ENCODE measurements at places on chromosomes 11 and 22.

DNA sequence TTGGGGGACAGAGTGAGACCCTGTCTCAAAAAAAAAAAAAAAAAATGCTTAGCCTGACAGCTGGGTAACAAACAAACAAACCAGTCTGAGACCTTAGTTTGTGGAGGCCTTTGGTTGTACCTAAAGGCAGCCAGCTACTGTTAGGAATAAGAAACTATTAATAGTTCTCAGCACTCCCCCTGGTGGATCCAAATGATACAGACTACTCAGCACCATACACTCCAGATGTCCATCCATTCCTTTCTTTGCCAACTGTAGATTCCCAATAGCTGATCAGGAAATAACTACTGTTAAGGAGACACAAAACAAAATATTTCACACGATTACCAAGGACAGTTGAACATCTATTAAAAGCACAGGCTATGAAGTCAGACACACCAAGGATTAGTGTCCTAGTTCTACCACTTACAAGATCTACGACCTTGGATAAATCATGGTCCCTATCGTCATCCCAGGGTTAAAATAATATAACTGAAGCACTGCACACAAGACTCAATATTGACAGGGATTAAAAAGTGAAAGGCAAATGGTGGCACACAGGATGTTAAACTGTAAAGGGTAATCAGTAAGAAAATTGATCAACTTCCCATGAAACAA is 17.2 kb downstream of the CLDN25 start:
- DNase-seq = peak; percentile 89

GRCh38 chr11:130548491-130548833 is 100.0 kb downstream of the ADAMTS15 start:
- DNase-seq = no peak

DNA sequence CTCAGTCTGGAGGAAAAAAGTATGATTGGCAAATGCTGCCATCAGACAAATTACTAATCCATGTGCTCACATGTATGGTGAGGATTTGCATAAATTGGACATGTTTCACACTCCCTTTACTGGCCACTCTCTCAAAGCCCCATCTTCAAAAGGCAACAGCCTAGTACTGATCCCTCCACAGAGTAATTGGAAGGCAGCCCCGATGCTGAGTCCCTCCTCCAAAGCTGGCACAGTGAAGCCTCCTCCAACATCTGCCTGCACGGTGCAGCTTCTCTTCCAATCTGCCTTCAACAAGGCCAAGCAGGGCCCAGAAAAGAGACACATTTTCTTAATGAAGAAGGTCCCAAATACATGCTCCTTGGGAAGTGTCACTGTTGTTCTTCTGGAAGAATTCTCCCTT is 350.6 kb downstream of the OPCML start:
- DNase-seq = no peak

- DNase-seq = no peak
These were observed 32.5 kb downstream of the WT1 start for GRCh38 chr11:32402836-32403235.

GRCh38 chr11:112024178-112024772 is 933 bp upstream of the DLAT start:
- DNase-seq = peak; percentile 37

DNA sequence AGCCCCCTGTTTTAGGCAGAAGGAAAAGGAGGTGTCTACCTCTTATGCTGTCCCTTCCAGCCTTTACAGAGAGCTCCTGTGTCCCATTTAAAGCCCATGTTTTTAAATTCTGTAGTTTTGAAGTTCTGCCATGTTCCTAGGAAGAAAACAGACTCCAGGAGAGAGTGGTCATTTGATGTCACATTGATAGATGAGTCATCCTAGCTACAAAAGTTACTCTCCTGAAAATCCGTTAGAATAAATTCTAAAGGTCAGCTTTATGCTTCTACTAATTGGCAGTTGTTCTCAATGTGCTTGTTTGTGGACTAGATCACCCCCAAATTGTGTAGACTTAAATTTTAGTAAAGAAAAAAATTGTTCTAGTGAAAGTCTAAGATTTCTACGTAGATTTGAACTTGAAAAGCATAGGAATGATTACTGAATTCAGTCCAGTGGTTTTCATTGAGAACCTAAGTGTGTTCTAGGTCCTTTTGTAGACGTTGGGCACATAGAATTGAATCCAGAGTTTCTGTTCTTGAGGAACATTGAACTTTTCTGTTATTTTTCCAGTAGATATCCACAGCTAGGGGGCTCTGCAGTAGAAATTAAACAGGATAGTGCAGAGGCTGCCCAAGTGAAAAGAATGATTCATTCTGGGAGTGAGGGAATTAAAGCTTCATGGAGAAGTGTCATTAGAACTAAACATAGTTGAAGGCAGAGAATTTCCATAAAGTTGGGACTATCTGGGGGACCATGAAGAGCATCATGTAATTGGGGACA is 140.6 kb upstream of the RASSF10 start:
- DNase-seq = no peak

DNA sequence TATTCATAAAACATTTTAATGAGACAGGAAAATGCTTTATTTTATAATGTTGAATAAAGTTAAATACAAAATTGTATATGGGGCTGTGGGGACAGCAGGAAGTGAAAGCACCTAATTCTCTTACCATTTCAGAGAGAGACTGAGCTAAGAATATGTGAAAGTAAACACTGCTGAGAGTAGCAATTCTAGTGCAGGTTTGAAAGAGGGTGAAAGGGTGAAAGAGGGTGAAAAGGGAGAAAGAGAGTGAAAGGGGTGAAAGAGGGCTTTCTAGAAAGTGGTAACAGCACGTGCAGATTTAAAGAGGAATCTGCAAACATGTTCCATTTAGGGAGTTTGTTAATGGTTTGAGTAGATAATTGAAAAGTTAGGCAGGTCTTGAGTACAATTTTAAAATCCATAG is 652.0 kb upstream of the CCDC90B start:
- DNase-seq = no peak

DNA sequence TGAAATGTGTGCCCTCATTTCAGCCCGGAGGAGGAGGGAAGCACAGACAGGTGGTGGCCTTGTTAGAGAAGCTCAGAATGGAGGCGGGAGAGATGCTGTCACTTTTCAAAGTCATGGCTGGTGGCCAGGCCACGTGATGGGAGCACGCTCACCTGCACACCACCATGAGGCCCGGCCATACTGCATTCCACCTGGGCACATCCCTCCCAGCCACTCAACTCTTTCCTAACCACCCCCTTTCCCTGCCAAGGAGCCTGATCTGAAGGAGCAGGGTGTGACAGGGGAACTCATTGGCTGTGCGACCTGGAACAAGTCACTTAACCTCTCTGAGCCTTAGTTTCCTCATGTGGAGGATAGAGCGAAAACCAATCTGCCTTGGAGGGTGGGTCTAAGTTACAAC is 364.5 kb downstream of the CTTN start:
- no peak for DNase-seq

DNA sequence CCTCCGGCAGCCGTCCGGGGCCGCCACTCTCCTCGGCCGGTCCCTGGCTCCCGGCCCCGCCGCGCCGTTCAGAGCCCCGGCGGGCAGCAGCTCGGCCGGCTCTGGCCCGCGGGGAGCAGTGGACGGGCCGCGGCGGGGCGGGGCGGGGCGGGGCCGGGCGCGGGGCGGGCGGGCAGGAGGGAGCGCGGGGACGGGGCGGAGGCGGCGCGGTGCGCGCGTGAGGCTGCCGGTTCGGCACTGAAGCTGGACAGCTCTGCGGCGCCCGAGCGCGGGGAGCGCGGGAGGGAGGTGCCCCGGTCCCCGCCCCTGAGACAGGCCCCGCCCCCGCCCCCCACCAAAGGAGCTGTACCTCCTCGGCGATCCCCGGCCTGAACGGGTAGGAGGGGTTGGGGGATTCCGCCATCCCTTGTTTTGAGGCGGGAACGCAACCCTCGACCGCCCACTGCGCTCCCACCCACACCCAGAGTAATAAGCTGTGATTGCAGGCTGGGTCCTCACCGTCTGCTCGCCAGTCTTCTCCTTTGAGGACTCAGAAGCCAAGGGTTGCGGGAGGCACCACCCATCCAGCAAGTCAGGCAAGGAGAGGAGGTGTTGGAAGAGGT is at the start of gene DRD2:
Gene DRD2 (minus strand): TSS at position 239 of the 602 bp plus-strand sequence. CDS start 50,747 bp downstream, outside the sequence.
- DNase-seq = peak; percentile 31

DNA sequence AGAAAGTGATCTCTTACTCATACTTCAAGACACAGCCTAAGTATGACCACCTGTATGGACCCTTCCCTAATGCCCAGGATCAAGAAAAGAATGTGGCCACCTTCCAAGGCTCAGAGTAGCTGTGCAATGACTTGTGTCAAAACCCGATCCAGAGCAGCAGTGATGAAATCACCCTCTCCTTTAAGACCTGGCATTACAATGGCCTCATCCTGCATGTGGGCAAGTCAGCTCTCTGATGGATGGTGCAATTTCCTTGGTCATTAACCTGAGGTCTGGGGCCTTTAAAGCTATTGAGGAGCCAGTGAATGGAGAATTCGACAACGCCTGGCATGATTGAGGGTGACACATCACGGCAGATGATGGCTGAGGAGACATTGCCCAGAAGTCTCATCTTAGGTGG is 9.1 kb upstream of the TUBA8 start:
- no peak for DNase-seq

- DNase-seq = peak; percentile 36
These were observed 12.7 kb upstream of the FOLH1 start for GRCh38 chr11:49221112-49221511.

- no peak for DNase-seq
These were observed 6.2 kb downstream of the ROBO4 start for GRCh38 chr11:124891373-124891861.

GRCh38 chr11:66360406-66361073 is 11.0 kb downstream of the SLC29A2 start:
- DNase-seq = no peak

DNA sequence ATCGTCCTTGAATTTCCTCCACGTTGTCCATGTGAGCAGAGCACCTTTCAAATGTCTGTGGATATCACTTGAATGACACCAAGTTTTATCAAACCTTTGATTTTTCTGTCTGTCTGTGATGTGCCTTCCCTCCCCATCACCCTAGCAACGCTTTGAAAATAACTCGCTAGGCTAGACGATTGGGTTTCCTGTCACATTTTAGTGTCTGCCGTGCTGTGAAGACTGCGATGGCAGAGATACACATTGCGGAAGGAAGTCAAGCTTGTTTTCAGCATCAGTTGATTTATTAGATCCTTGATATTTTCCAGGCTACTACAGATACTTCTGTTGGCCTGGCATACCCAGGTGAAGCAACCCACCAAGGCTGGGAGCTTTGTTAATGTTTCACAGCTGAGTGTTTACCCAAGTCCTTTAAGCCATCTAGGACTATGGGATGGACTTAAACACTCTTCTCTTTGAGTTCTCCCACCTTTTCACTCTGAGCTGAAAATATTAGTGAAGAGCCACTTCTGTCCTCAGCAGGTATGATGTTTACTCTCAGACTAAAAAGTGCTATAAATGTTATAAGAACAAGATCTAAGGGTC is 93.6 kb upstream of the CD44 start:
- DNase-seq = no peak

DNA sequence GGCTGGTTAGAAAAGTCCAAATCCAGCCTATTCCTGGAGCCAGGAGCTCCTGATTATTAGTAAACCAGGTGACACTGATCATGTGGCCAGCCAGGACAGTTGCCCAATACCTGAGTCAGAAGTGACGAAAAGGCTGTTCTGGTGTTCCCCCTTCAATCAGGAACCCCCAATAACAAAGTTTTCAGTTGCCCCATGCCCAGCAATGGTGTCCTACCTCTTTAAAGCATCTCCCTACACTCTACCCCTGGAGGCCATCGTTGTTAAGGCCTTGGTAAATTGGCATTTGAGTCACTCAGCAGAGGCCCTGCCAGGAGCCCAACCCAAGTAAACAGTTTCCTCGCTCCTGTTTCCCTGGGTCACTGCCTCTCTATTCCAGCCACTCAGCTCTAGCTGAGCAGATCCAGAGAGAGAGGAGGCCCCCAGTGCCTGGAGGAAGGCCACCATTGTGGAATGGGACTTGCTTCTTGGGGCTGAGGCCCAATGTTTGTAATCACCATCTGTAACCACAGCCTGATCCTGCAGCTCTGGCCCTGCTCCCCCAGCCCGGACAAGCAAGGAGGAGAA is 25.0 kb downstream of the ARHGAP1 start:
- peak; percentile 45 for DNase-seq

DNA sequence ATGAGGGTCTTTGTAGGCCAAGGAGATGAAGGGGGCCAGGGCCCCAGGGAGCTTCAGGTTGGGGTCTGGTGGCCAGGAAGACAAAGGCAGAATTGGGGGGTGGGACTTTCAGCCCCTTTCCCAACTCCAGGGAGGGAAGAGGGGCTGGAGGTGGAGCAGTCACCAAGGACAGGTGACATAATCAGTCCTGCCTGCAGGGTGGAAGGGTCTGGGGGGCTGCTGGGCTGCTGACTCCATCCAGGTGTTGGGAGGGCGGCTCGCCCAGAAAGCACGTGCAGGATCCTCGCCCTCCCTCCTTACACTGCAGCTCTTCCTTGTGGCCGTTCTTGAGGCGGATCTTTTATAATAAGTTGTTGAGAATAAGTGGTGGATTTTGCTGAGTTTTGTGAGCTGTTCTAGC is 1491.1 kb downstream of the TBC1D22A start:
- DNase-seq = no peak

DNA sequence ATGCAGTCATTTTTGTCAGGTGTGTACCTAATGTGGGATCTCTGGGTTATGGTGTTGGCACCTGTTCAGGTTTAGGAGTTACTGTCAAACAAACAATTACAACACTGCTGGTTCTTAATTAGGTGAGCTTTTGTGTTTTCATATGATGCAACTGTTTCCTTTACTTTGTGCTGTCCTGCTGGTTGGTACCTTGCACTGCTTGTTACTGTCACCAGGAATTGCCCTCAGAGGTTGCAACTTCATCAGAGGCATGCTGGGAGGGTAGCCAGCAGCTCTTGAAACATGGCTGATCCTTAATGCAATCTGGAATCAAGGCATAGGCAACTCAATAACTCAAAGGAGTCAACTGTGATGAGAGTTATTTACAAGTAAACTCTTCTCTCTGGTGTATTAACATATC is 400.3 kb downstream of the MIAT start:
- DNase-seq = no peak

- DNase-seq = no peak
These were observed 8.7 kb downstream of the OR52A5 start for GRCh38 chr11:5129457-5129877.

DNA sequence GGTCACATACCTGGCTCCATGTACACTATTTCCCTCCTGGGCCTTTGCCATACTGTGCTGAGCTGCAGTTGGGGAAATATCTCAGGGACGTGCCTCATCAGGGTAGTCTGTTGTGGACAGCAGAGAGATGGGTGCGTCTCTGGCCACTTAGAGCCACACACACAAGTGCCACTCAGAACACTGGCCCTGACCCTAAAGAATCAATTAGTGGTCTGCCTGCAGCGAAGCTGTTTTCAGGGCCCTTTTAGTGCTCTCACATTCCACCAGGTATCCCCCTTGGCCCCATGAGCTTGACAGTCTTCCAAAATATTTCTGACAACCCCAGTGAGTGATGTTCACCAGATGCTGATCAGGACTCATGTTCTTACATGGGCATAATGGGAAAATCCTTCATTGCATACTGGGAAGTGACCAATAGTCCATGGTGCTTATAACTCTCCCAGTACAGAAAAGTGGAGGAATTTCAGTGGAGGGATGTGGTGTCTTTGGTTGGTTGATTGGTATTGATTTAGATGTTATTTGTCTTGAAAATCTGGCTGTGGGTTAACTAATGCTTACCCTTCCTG is 66.1 kb downstream of the ME3 start:
- DNase-seq = no peak

GRCh38 chr11:123261345-123262106 is 66.5 kb upstream of the CLMP start:
- DNase-seq = peak; percentile 98

GRCh38 chr22:48569476-48570233 is 1258.0 kb downstream of the BRD1 start:
- no peak for DNase-seq
